ENCODE measurements at places on chromosomes 2 and 18. TPM values are rescaled to one million over a fixed set of nuclear protein-coding genes. Genes with fewer than 3 reads are reported as not detected.

Gene COL5A2
- 16.6 TPM for polyA plus RNA-seq

Gene RNF149
- 47.1 TPM for polyA plus RNA-seq

Gene ARHGAP25
- 25.3 TPM for polyA plus RNA-seq

Gene STK11IP
- 10.0 TPM for polyA plus RNA-seq

Gene GEN1
- 8.7 TPM for polyA plus RNA-seq

Gene SERPINB4
- 0.52 TPM for polyA plus RNA-seq

Gene CHAC2
- 10.9 TPM for polyA plus RNA-seq

Gene NPHP1
- polyA plus RNA-seq = 2.9 TPM

Gene ZEB2
- polyA plus RNA-seq = 0.12 TPM

Gene DTNA
- polyA plus RNA-seq = 0.26 TPM

Gene C2orf66
- polyA plus RNA-seq = 0.32 TPM

Gene TRAF3IP1
- polyA plus RNA-seq = 7.0 TPM

Gene MYOM1
- 0.01 TPM for polyA plus RNA-seq

Gene KDSR
- 68.6 TPM for polyA plus RNA-seq

Gene ALPI
- polyA plus RNA-seq = not detected

Gene ANTXR1
- 12.8 TPM for polyA plus RNA-seq

Gene KCNE4
- polyA plus RNA-seq = 0.01 TPM

Gene POTEJ
- not detected for polyA plus RNA-seq

Gene ANKRD36
- 5.2 TPM for polyA plus RNA-seq

Gene EPG5
- polyA plus RNA-seq = 17.8 TPM

Gene CPLX4
- polyA plus RNA-seq = not detected

Gene MAPK4
- not detected for polyA plus RNA-seq

Gene CD207
- polyA plus RNA-seq = not detected

Gene HRH4
- polyA plus RNA-seq = 0.03 TPM

Gene SERPINB13
- polyA plus RNA-seq = 15.5 TPM

Gene CRYGC
- not detected for polyA plus RNA-seq

Gene ARID5A
- polyA plus RNA-seq = 1.6 TPM

Gene ACTG2
- polyA plus RNA-seq = not detected

Data from keratinocyte (primary cell).